ENCODE measurements at places on chromosomes 6 and 20. TPM values are rescaled to one million over a fixed set of nuclear protein-coding genes. Genes with fewer than 3 reads are reported as not detected.

Gene MYLK2
- total RNA-seq: 0.18 TPM

Gene SOX4
- total RNA-seq: 6.4 TPM

Gene SFTA2
- not detected for total RNA-seq

Gene NTSR1
- total RNA-seq: 0.56 TPM

Gene LAMA2
- total RNA-seq: 13.3 TPM

Gene GPX5
- total RNA-seq: not detected

Gene MCUR1
- 5.6 TPM for total RNA-seq

Gene C20orf202
- not detected for total RNA-seq

Gene ID4
- total RNA-seq: 11.1 TPM
